T-cell (primary cell): ENCODE measurements at places on chromosomes 2 and 18. TPM values are rescaled to one million over a fixed set of nuclear protein-coding genes. Genes with fewer than 3 reads are reported as not detected.

The ACMSD gene
- total RNA-seq, result not detected

The GCG gene
- not detected for total RNA-seq

GRCh38 chr18:21444465-21445212 is 155.9 kb downstream of the ESCO1 start:
- no peak for DNase-seq

DNA sequence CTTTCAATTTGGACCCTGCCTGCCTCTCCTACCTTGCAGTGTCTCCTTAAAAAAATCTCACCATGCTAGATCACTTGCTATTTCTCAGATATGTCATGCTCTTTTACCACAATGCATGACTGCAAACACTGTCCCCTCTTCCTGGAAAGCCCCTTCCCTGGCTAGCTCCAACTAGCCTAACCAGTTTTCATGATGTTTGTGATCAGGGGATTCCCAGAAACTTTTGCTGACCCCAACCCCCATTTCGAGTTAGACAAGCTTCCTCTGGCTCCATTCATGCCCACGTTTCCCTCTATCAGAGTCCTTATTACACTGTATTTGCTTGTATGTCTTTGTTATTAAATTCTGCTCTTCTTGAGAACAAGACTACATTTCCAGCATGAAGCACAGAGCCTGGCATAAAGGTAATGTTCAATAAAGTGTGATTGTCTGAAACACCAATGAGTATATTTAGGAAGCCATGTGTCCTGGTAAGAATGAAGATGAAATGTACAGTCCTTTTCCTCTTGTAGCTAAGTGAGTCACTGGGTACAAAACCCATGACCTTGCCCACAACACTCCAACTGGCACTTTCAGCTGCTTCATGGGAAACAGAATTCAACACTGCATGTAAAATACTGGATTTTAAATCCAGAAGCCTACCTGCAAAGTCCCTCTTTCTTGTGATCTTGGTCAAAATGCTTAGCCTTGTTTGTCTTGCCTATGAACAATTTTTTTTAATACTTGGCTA is 62.0 kb upstream of the ATL2 start:
- DNase-seq, result no peak

- no peak for DNase-seq
Measured at GRCh38 chr2:218680061-218680460, 8.2 kb downstream of the STK36 start.

DNA sequence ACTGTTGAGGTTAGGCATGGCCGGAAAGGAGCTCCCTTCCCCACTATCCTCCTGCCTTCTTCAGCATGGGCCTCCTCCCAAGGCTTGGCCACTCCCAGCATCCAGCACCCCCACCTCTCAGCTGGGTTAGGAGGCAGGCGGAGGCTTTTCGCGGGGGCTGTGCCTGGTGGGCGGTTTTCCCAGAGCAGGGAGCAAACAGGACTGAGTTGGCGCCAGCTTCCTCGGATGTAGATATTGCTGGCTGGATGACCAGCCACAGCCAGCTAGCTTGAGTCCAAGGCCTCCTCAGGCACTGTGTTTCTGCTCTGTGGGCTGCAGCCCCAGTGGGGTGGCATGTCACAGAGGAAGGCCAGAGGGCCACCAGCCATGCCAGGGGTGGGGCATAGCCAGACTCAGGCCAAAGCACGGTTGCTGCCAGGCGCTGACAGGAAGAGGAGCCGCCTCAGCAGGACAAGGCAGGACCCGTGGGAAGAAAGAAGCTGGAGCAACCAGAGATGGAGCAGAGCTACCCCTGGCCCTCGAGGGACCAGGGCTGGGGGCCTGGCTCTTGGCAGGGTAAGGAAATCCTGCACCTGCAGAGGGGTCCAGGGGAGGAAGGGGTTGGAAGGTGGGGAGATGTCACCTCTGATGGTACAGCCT is at the start of gene TCF23:
TSS of gene TCF23 (plus strand) at position 204 of the 639 bp plus-strand sequence. CDS start at position 334, 130 bp downstream.
- DNase-seq, result no peak

- DNase-seq, result peak; percentile 11
Measured at GRCh38 chr2:74206180-74206688, 7.8 kb downstream of the MTHFD2 start.

GRCh38 chr2:27441958-27442919 is at the start of gene KRTCAP3:
KRTCAP3 (plus strand) TSS chr2:27442381; CDS start chr2:27442413, 32 bp downstream.
- DNase-seq, result peak; percentile 59

DNA sequence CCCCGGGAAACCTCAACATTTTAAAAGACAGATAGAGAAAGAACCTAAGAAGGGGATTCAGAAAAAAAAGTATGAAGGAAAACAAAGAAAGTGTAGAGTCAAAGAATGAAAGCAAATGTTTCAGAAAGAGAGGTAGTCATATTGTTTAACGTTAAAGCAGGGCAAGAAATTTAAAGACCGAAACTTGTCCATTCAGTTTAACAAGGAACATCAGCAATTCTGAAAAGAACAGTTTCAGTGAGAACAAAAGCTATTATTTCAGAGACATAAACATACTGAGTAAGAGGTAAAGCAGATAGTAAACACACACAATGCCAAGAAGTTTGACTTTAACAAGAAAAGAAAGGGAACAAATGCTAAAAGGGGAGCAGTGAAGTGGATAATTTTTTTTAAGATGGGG is 41.1 kb downstream of the MBD2 start:
- no peak for DNase-seq
